ENCODE measurements at places on chromosomes 2 and 18.

DNA sequence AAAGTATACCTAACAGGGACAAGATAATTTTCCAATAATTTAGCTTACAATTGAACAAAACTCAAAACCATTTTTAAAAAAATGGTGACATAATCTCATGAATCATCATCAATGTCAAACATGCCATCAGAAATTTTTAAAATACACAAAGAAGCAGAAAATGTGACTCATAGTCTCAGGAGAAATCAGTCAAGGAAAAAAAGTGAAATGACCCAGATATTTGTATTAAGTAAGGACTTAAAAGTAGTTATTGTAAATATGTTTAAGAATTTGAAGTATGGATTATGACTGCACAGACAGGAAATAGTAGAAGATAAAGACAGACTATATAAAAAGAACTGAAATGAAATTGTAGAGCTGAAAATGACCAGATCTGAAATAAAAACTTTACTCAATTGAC, 473.9 kb upstream of the SYT4 start:
- DNase-seq: peak; percentile 1

DNA sequence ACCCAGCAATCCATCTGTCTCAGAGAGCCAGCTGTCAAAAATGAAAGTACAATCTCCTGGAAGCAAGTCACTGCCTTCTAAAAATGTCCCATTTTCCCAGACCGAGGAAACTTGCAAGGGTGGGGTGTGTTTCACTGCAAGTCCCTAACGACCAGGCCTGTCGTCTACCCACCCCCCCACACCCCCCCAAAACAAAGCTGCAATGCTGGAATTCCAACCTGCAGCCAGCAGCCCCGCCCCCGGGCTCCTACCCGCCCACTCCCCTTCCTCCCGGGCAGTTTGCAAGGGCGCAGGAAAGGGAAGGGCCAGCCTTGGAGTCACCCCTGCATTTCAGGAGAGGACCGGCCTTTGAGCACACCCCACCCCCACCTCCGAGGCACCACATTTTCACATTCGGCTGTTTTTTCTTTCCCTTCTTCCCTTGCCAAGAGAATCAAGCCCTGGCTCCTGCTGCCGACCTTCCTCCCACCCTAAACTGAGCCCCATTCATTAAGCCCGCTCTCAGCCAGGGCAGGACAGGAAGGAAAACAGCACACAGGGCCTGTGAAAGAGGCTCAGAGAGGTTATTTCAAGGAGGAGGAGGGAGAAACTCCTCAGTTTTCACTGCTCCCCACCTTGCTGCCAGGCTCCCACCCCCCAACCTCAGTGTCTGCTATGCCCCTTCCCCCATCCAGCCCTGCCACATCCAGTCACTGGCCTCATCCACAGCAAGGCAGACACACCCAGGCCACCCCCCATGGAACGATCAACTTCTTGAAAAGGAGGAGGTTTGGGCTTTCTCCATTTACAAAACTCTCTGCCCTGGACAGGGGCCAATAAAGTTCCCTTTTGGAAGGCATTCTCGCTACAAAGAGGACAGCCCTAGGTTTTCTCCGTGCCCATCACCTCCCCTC, 11.3 kb downstream of the SMAD7 start:
- no peak for DNase-seq

- DNase-seq: peak; percentile 14
These were observed 19.1 kb upstream of the IL18R1 start for GRCh38 chr2:102336502-102336945.

DNA sequence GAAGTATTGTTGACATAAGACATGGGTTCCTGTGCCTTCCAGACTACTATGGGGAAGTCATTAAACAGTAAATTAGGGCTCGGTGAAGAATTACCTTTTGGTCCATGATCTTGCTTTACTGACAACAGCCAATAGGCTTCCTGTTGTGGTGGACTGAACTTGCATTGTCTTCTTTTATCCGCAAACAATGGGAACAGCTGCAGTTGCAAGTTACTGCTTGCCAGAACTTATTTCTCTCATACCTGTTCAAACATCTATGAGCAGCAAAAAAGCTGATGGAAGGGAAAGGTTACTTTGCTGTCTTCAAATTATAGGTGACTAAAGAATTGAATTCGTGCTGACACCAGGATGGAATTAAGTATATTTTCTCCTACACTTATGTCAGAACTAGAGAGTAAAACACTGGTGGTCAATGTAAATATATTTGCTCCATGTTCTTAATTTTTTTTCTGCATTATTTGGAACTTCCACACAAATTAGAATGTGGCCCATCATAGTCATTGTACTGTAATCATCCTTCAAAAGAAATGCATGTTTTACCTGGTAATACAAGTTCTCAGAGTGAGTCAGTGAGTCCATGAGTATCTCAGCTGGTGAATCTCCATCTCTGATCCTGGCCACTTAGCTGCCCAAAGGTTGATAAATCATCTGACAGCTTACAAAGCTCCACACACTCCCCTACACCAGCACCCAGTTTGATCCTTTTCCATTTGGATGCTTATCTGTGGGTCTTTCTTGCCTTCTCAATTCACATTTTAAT, 37.3 kb upstream of the RNF152 start:
- DNase-seq: no peak

- DNase-seq: no peak
These were observed 111.2 kb upstream of the AGAP1 start for GRCh38 chr2:235382601-235383000.

DNA sequence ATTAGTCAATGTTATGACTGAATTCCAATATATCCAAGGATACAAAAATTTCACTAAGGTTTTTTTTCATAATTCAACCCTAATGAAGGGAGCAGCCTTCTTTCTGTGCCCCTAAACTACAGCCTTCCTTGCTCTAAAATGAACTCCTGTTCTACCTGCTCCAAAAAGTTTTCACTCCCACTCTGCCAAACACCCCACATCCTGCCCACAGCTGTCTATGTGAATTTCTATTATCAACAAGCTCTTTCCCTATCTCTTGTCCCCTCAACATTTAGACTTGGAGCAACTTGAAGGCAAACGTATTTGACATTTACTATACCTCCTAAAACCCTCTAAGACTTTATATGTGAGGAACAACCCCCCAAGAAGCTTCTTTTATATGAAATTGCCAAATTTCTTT, 2.5 kb downstream of the STAT4 start:
- DNase-seq: no peak

- DNase-seq: no peak
These were observed 24.5 kb upstream of the PELI1 start for GRCh38 chr2:64168756-64169155.

DNA sequence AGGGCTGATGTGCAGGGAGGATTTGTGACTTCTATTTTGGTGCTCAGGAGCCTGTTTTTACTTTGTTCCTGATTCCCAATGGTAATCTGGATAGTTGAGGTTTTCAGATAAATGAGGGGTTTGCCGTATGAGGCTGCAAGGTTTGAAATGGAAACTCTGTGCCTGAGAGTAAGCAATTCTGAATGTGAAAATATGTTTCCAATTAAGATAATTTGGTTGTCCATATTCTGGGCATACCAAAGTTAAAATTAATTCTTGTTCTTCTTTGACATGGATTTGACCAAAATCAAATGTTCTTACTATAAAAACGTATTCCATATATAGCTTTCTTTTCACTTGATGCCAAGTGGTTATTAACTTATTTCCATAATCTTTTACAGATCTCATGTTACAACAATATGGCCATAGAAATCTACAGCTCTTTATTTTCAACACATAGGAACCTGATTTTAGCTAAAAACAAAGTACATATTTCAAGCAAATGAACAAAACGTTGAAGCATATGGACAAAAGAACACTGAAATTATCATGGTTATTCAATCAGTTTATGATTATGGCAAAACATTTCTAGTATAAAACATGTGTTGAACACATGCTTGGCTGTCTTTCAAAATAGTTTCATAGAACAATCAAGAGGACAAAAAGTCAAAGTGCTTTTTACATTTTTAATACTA, 63.4 kb upstream of the ARHGAP28 start:
- no peak for DNase-seq

GRCh38 chr2:46942143-46942526, 26.5 kb upstream of the MCFD2 start:
- DNase-seq: peak; percentile 6

- DNase-seq: no peak
These were observed 10.1 kb upstream of the IFIH1 start for GRCh38 chr2:162328424-162329157.

DNA sequence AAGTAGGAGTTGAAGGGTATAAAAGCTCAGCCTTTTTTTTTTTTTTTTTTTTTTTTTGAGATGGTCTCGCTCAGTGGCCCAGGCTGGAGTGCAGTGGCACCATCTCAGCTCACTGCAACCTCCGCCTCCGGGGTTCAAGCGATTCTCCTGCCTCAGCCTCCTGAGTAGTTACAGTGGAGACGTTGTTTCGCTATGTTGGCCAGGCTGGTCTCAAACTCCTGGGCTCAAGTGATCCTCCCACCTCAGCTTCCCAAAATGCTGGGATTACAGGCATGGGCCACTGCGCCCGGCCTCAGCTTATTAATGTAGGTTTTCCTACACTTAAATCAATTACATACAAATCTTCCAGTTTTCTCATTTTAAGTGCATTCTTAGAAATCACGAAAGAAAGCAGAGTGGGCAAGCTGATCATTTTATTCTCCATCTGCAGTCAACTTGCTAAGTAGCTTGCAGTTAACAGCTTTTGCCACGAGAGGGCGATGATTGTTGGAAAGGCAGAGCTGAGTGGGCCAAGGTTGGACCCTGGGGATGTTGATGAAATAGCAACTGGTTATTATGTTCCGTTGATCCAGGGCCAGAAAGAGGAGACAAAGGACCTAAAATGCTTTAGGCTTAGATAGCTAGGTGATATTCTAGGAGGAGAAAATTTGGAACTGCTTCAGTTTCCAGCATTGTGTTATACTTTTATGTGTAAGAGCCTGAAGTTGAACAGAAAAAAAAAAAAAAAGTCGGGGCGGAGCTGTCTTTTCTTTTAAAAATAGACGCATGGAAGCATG, 234.4 kb upstream of the EPAS1 start:
- peak; percentile 66 for DNase-seq

DNA sequence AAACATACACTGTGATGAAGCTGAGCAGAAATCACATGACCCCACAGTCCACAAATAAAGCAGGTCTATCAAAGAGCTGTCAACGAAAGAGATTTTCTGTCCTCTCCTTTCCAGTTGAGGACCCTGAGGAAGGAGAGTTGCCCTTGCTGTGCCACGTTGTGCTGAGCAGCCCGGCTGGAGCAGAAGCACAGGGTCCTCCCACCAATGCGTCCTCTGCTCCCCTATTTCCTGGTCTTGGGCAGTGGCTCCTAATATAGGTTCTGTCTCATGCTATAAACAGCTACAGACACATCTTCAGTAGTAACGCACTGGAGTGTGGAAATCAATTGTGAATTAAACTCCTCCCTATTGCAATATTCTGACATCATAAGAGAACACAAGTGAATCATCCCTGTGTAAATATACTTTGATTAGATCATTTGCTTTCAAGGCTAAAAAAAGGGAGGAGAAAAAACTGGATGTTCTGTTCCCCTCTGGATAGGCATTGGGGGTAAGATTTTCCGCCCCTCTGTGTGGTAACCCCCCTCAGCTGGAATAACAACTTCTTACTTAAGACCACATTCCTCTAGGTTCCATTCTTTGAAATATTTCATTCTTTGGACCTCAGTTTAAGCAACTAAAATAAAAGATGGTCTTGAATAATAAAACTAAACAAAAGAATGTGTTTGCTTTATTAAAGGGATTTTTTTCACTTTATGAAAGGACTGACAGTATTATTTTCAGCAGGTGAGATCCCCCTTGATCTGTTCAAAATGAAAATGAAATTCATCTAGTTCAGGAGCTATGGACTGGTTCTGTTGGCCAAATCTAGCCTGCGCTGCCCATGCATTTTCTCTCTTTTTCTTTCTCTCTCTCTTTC, 8.3 kb upstream of the RHOB start:
- peak; percentile 96 for DNase-seq

DNA sequence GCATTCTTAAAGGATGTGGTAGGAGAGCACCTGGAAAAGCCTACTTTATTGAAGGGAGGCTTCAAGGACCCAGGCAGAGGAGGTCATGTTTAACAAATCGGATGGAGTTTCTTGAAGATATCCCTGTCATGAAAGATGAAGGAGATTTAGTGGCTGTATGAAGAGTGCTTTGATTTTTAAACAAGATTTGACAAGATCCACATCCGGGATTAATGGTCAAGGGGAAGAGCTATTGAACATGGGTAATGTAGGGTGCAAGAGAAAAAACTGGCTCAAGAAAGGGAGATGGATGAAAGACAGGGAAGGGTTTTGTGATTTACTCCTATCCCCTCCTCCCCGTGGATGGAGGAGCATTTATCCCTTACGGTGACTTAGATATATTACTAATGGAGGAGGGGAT, 113.1 kb upstream of the OSR1 start:
- no peak for DNase-seq

GRCh38 chr2:112656679-112657078, 10.9 kb downstream of the SLC20A1 start:
- DNase-seq: no peak

GRCh38 chr2:36834731-36835524, 131.4 kb downstream of the STRN start:
- DNase-seq: no peak

- peak; percentile 91 for DNase-seq
These were observed 117.1 kb upstream of the SERTAD2 start for GRCh38 chr2:64770781-64771334.

DNA sequence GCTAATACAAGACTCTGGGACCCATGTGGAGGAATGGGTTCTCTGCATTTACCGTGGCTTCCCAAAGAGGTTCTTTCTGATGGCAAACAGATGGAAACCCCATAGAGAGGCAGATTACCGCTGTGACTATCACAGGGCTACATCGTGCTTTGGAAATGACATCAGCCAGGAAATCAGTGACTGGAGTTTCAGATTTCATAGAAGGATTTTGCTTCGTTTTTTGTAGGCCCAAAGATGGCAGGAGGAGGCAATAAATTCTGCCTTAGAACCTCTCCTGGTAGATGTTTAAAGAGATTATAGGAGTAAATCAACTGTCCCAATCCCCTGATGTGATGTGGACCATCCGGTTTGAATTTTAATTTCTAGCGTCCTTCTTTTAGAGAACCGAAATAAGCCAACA, 214.1 kb downstream of the AGPS start:
- DNase-seq: peak; percentile 30

DNA sequence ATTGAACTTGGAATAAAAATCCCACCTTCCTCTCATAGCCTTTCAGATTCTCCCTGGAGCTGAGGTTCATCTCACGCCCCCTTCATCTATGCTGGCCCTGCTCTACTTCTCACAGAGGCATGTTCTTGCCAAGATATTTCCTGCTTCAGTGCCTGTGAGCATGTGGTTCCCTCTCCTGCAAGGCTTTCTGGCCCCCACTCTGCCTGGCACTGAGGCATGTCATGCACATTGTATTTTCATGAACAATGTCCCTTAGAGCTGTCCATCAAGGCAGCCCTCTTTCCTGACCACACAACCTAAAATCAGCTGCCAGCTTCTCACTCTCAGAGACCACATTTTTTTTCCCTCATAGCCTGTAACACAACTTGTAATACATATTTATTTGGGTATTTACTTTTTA, 18.0 kb upstream of the HK2 start:
- no peak for DNase-seq

Data from HCEC 1CT (cell line).